Large intestine (tissue), 12 donors: ENCODE measurements at places on chromosomes 1 and 21. TPM values are rescaled to one million over a fixed set of nuclear protein-coding genes. Genes with fewer than 3 reads are reported as not detected.

DNA sequence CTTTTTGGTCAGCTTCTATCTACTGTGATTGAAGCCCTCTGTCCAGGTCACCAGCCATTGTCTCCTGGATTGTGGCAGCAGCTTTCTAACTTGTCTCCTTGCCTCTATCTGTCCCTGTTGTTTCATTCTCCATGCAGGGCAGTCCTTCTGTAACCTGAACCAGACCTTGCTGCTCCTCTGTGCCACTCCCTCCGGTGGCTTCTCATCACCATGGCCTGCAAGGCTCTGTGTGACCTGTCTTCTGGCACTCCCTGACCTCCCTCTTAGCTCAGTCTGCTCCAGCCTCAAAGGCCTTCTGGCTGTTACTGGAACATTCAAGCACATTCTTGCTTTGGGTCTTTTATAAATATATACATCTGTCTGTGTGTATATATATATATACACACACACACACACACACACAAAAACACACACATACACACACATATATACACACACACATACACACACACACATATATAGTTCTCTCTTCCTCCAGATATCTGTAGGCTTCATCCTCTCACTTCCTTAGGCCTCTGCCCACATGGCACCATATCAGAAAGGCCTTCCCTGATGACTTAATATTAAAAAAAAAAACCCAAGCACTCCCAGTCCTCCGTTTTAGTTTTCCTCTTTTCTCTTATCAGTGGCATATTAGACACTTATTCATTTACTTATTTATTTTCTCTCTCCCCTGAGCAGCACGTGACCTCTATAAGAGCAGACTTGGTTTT is 21.2 kb upstream of the JUN start:
- DNase-seq: no peak

VWA1 gene
- 92.3 TPM for polyA plus RNA-seq

SPATA21 gene
- not detected for polyA plus RNA-seq

ARPC5 gene
- 163 TPM for polyA plus RNA-seq

GRCh38 chr1:7879228-7879627 is 26.4 kb upstream of the UTS2 start:
- no peak for DNase-seq
